ENCODE measurements at places on chromosomes 12 and 14.

GRCh38 chr14:80523518-80524117 lies 312.3 kb upstream of the DIO2 start:
- DNase-seq, result no peak

DNA sequence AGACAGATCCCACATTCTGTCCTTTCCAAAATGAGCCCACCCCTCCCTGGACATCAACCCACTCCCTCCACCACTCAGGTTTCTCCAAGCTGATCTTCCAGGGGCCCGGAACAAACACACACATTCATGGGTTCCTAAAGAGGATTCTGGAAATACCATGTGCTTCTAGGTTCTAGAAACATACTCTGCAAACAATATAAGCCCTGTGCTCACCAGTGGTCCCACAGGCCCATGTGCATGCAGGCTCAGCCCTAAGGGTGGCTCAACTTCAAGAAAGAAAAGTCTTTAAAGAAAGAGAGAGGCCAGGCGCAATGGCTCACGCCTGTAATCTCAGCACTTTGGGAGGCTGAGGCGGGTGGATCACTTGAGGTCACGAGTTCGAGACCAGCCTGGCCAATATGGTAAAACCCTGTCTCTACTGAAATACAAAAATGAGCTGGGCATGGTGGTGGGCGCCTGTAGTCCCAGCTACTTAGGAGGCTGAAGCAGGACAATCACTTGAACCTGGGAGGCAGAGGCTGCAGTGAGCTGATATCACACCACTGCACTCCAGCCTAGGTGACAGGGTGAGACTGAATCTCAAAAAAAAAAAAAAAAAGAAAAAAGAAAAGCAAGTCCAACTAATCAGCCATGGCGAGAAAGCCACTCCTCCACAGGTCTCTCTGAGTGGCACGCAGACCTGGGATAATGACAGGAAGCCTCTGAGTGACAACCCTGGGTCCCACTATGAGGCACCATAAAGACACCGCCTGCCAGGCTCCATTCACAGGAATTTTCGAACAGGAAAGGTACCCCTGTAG lies 59.5 kb upstream of the PNMA1 start:
- no peak for DNase-seq

GRCh38 chr12:112559784-112560183 lies 141.0 kb downstream of the PTPN11 start:
- DNase-seq, result no peak

DNA sequence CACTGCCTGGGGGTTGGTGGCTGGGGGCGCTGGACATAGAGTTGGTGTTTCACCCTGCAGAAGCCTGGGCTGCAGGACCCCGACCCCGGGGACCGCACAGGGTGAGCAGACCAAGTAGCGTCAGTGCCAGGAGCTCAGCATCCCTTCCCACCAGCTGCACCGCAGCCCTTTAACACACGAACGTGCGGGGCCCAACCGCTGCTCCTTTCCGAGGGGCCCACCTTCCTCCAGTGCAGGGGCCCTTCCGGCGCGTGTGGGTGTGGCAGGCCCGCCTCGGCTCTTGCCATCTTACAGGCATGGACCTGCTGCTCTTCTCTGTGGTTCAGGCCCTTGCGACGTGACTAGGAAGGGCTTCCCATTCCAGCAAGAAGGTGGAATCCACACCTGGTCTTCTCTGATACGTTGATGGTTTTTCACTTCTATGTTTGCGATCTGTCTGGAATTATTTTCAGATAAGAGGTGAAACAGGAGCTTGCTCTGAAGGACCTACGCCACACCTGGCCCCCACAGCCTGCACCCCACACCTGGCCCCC lies 47.8 kb downstream of the LRCOL1 start:
- DNase-seq, result no peak

- DNase-seq, result no peak
These were observed 83.3 kb downstream of the DAAM1 start for GRCh38 chr14:59271734-59272133.

DNA sequence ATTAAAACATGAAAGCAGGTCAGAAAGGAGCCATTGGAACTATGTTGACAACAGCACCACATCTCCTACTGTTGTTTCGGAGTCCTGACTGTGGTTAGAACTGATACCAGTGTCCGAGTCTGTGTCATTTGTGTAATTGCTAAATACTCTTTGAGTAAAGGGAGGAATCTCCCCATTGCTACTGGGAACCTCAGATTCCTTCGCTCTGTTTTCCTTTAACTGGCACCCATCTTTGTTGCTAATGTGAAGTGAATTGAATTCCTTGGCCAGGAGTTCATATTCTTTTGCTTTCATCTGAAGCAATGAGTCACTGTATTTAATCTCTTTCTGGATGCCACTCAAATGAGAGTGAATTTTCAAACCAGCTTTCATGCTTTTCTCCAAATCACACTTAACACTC lies 31.5 kb downstream of the RASSF9 start:
- no peak for DNase-seq

- no peak for DNase-seq
These were observed 232.6 kb downstream of the EFCAB11 start for GRCh38 chr14:89721956-89722355.

- no peak for DNase-seq
These were observed 7.3 kb downstream of the ATG14 start for GRCh38 chr14:55404173-55404854.

DNA sequence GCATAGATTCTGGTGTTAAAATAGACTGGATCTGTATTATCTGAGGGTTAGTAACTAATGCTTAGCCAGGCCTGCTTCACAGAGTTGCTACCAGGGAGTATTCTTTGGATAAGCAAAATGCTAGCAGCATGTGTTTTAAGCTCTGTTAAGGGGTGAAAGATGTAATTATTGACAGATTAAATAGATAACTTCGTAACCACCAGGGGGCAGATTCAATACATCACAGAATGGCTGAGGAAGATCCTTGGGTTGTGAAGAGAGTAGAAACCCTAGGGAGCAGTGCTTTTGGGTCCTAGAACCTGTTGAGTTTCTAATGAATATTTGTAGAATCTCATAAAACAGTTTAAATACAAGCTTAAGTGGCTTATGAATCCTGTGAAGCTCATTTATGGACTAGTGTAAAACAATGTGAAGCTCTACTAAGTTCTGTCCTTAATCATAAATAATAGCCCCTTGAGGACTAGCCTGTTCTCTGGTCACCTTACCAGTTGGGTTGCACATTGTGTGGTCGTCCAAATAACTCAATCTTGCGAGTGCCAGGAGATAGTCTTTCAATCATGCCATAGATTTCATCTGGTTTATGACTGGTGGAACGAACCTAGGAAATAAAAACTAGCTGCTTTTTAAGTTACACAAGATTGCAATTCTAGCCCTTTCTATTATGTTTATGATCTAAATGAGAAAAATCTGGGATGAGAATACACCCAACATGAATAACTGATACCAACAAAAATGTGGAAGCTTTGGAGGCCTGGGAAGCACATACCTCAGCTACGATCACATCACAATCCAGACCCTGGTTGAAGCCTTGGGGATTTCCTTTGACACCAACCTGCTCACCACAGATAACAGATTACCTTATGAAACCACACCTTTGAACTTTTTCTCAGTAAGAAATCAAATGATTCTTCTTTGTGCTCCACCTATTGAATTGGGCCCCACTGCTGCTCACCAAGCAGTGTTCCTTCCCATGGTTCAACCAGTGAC lies 12.3 kb downstream of the METTL3 start:
- no peak for DNase-seq

DNA sequence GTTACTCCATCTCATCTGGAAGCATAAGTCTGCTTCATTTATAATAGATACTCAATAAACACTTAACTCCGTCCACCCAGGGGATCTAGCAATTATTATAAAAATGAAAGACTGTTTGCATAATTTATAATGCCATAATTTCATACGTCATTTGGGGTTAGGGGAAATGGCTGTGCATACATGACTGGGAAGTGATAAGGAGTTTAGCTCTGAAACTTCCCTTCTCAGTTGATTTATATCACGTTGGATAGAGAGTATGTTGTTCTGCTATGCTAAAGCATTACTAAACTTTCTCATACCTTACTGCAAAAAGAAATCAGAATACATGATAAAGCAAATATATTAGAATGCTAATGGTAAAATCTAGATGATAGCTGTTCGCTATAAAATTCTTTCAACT lies 90.4 kb upstream of the DYNC1H1 start:
- DNase-seq, result no peak

- no peak for DNase-seq
These were observed 35.1 kb downstream of the NR1H4 start for GRCh38 chr12:100508751-100509150.

DNA sequence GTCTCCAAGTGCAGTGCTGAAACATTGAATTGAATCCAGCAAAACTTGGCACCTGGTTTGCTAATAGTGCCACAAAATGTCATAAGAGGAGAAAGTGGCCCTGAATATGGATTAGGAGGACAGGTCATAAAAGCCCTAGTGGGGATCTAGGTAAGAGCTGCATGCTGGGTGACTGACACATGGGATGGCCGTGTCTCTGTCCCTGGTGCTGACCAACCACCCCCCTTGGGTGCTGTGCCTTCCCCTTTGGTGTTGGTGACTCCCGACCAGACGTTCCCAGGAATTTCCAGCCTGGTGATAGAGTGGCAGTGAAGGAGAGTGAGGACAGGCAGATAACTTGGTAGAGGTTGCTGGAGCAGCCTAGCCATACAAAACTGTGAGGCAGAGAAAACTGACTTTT lies 142.8 kb downstream of the VRK1 start:
- DNase-seq, result no peak

- DNase-seq, result peak; percentile 43
These were observed 8.0 kb downstream of the DGKA start for GRCh38 chr12:55938826-55939501.
